MV-4-11 (cell line): ENCODE measurements at places on chromosomes 7 and 10.
A peak's percentile ranks its signal among the peaks of the same experiment; 100 is the strongest.

GRCh38 chr7:40310258-40310657 is 175.5 kb downstream of the SUGCT start:
- no peak for DNase-seq

DNA sequence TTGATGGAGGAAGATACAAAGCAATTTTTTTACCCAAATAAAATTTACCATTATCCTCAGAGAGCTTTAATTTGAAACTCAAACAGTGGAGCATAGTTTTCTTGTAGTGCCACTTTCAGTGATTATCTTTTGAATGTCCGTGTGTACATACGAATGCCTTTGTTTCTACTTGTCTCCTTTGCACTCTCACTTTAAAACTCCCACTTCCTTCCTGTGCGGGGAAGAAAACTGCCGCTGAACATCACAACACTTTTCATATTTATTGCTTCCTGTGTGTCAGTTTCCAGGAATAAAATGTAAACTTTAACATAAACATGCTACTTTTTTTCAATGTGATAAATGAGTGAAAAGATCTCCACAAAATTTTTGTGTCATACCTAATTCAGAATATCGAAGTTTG is 102.4 kb downstream of the SEMA3A start:
- peak; percentile 49 for DNase-seq

DNA sequence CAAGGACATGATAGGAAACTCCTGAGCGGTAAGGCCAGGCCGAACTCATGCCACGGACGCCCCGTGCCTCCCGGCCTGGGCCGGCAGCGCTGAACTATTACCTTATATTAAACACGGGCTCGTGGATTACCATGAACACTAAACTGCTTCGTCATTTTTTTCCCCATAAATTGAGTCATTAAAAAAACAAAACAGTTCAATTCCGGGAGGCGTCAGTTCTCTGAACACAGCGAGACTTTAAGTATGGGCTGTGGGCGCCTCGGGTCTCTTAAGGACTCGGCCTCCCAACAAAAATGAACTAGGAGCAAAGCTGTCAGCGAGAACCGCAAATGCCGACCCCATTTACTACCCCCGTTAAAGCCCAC is 519 bp downstream of the PITRM1 start:
- no peak for DNase-seq

DNA sequence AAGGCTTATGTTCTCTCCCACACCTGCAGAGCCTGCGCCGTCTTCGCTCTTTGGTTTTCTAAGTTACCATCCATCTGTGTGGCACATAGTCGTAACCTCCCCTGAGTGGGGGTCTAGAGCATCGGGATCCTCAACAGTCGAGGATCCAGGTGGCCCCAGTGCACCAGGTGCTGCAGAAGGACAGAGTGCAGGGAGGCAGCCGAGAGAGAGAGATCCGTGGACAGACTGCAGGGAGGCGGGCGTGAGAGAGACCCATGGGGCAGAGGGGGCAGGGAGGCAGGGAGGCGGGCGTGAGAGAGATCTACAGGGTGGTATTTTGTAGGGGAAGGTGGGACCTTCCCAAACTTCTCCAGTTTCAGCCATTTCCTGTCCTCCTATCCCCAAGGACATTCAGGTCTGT is 42.3 kb downstream of the PFKP start:
- DNase-seq: no peak

DNA sequence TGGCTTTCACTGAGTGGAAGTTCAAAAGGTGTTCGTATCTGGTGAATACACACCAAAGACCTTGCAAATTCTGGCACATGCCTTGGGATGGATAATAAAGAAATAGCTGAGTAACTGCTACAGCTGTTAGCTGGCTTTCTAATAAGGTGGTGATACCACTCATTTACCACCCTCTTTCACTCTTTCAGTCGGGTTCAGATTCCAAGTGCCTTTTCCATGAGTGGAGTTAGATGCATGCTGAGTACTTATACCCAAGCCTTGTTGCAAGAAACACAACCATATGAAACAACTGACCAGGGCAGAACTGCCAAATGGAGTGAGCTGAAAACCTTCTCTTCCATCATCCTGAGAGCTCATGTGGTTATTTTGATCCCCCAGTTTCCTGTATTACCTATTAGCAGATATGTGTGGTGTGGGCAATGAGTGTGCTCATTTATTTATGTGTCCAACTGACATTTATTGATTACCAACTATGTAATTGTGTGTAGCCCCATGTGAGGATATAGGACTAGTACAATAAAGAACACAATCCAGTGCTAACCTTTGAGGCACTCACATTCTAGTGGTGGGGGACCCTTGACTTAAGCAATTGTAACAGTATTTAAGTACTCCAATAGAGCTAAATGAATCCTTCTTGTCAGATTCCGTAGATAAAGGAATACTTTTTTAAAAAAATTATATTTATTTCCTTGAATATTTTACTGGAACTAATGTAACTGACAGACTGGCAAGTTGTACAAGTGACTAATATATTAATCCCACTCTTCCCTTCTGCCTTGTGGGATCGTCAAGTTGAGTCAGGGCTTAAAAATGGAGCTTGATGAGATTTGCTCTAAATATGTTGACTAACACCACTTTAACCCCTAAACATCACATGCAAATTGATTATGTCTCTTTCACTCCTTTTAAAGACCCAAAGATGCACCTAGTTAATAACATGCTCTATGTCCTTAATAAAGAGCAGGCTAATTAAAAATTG is 124.7 kb downstream of the ARID5B start:
- no peak for DNase-seq

DNA sequence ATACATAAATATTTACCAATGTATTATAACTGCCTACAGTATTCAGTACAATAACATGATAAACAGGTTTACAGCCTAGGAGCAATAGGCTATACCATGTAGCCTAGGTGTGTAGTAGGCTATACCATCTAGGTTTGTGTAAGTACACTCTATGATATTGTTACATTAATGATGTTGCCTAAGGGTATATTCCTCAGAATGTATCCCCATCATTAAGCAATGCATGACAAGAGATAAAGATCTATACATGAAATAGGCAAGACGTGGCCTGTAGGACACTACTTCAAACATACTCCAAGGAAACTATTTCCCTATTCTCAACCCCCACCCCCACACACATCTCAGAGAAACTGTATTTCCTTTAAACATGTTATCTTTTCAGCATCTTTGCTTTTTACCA is 15.3 kb upstream of the ADAM22 start:
- DNase-seq: no peak

- no peak for DNase-seq
Measured at GRCh38 chr7:158286210-158286609, 301.4 kb downstream of the PTPRN2 start.

DNA sequence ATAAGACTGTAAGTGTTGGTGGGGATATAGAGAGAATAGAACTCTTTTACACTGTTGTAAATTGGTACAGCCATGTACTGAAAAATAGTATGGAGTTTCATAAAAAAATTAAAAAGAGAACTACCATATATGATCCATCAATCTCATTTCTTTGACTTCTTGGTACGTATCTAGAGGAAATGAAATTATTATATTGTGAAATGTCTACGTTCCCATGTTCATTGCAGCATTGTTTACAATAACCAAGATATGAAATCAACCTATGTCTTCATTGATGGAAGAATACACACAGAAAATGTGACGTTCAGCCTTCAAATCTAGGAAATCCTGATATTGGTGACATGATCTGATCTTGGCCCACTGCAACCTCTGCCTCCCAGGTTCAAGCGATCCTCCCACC is 32.0 kb downstream of the SHOC2 start:
- no peak for DNase-seq

- DNase-seq: no peak
Measured at GRCh38 chr10:90313576-90314325, 544.1 kb downstream of the HTR7 start.

DNA sequence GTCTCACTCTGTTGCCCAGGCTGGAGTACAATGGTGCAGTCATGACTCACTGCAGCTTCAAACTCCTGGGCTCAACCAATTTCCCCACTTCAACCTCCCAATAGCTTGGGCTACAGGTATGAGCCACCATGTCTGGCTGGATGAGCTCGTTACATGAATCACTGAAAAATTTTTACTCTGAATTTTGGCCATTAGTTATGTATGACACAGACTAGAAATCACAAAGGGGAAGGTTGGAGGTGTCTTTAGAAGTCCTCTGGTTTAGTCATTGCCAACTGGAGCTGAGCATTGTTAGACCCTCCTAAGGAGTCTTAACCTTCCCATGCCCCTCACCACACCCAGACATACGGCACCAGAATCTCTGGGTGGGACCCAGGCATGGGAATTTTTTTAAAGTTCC is 34.7 kb downstream of the SVIL start:
- DNase-seq: no peak

DNA sequence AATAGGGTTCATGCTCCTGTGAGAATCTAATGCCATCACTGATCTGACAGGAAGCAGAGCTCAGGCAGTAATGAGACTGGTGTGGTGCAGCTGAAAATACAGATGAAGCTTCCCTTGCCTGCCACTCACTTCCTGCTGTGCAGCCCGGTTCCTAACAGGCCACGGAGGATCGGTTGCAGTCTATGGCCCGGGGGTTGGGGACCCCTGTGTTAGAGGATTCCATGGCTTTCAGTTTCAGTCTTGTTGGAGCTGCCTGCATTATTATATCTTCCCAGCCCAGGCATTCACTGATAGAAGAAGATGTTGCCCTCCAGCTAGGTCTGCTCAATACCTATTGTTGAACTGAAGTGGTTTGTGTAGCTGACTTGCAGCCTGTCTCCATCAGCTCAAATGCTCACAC is 1298.8 kb downstream of the TYW1 start:
- no peak for DNase-seq
